Pericardium fibroblast (primary cell): ENCODE measurements at places on chromosomes 11 and 22. TPM values are rescaled to one million over a fixed set of nuclear protein-coding genes. Genes with fewer than 3 reads are reported as not detected.

The ZNF280B gene
- 1.2 and 1.7 TPM in 2 replicates for total RNA-seq

The OR56A1 gene
- not detected in 2 replicates for total RNA-seq

The CHRNA10 gene
- 0.12 and 1.0 TPM in 2 replicates for total RNA-seq

The GGTLC3 gene
- total RNA-seq: not detected in 2 replicates

The APOL3 gene
- total RNA-seq: 8.8 and 17.8 TPM in 2 replicates

The STK33 gene
- 0.43 and 1.4 TPM in 2 replicates for total RNA-seq

The MPPED2 gene
- not detected in 2 replicates for total RNA-seq

The SMDT1 gene
- 2.6 and 3.5 TPM in 2 replicates for total RNA-seq

The EML3 gene
- total RNA-seq: 36.8 and 40.0 TPM in 2 replicates

The OR5P2 gene
- total RNA-seq: not detected in 2 replicates

The SLC25A22 gene
- 9.8 and 18.2 TPM in 2 replicates for total RNA-seq

The SYT9 gene
- total RNA-seq: not detected in 2 replicates

The ANO9 gene
- total RNA-seq: not detected in 2 replicates

The DNAJB7 gene
- total RNA-seq: not detected in 2 replicates

The ZDHHC24 gene
- total RNA-seq: 20.8 and 25.0 TPM in 2 replicates

The RRM1 gene
- 15.8 and 27.0 TPM in 2 replicates for total RNA-seq

The TMEM138 gene
- 32.8 and 42.8 TPM in 2 replicates for total RNA-seq
